ENCODE measurements at places on chromosomes 16 and 17.

DNA sequence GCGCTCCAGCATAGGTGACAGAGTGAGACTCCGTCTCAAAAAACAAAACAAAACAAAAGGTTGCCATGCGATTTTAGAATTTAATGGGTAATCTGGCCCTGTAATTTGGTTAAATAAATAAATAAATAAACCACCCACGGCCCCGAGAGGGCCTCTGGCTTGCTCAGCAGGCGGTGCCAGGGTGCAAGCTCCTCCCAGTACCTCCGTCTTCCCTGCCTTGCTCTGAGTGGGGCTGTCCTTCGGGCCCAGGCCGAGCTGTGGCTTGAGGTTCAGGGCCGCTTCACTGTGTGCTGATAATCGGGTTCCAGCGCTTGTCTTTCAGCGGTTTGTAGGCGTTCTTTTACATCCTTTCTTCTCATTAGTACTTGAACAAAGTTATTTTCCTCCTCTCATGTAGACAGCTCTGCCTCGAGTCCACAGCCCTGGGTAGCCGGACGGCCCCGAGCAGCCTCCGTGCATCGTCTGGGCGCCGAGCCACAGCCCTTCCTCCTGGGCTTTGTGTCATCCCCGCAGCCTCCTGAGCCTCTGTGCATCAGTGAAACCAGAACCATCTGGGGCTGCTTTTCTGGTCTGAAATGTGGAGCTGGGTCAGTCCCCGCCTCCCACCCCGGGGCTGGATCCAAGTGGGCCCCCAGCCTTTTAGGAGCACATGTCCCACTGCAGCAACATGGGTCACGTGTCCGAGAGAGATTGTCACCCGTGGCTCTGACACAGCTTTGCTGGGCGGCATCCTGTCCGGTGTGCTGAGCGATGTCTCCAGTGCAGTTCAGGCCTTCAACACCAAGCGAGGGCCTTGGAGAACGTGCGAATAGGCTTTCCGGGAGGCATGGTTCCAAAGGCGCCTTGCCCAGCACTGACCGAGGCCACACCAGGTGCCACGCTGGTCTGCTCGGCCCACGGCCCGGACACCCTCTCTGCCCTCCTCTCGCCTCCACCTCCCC, 157.4 kb upstream of the CHMP6 start:
- no peak for DNase-seq

DNA sequence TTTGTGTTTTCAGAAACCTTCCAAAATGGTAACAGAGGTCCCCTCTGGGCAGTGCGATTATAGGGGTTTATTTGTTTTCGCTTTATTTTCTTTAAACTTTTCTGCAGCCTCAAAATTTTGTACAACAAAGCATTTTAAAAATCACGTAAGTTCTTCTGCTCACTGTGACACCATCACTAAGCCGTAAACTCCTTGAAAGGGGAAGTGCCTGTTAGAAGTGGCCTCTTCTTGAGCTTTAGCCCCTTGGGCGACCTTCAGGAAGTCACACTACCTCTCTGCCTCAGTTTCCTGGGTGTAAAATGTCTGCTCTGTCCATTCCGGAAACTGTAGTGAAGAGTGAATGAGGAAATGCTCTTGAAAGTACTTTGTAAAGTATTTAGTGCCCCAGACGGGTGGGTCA, 26.6 kb downstream of the ARHGAP27 start:
- DNase-seq, result no peak

DNA sequence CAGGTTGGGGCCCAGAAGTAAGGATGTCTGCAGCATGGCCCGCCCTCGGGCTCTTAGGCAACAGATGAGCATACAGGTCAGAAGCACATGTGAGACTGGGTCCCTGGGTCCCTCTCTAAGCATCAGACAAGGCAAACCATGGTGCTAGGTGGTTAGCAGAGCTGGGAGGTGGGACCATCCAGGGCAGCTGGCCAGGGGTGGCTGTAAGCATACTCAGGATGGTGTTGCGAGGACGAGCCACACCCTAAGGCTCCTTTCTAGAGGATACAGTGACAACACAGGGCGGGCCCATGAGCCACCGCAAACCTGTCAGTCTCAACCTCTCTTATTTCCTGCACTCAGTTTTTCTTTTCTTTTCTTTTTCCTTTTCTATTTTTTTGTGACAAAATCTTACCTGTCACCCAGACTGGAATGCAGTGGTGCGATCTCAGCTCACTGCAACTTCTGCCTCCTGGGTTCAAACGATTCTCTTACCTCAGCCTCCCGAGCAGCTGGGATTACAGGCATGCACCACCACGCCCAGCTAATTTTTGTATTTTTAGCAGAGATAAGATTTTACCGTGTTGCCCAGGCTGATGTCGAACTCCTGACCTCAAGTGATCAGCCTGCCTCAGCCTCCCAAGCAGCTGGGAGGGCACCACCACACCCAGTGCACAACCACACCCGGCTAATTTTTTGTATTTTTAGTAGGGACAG, 3.6 kb downstream of the FA2H start:
- DNase-seq, result no peak

DNA sequence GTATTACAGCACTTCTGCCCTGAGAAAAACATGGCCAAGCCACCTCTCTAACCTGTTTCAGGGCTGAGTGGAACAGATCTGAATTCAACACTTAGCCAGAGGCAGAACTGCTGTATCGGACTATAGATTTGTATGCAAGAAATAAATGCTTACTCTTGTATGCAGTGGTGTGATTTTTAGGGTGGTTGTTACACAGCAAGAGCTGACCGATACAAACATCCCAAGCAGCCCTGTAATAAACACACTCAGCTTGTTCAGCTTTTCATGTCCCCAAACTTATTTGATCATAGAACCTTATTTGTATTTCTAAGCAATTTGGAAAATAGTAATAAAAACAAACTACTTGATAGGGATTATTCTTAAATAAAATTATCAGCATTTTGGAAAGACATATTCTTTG, 84.9 kb upstream of the RPH3AL start:
- no peak for DNase-seq

DNA sequence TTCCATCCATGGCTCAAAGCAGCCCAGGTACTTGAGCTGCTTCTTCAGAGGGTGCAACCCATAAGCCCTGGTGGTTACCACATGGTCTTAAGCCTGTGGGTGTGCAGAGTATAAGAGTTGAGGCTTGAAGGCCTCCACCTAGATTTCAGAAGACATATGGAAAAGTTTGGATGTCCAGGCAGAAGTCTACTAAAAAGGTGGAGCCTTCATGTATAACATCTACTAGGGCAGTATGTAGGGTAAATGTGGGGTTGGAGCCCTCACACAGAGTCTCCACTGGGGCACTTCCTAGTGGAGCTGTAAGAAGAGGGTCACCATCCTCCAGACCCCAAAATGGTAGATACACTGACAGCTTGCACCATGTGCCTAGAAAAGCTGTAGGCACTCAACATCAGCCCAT, 120.9 kb downstream of the HS3ST3A1 start:
- no peak for DNase-seq

GRCh38 chr17:80151333-80151732, 4.4 kb upstream of the EIF4A3 start:
- DNase-seq, result no peak

DNA sequence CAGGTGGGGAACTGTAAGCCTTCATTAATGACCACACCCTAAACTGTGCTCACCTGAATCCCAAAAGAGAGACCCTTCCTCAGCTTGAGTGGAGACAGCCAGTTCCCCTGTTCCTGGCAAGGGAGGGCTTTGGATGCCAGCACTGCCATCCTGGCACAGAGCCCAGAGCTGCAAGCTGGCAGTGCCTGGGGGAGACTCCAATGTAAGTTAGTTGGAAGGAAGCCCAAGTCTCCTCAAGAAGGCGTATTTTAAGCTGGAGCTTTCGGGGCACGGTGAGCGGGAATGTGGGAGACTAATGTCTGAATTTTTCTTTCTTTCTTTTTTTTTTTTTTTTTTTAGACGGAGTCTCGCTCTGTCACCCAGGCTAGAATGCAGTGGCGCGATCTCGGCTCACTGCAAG, 4.7 kb downstream of the CDC42EP4 start:
- DNase-seq, result no peak

GRCh38 chr17:48308581-48308980, 121.4 kb downstream of the SKAP1 start:
- no peak for DNase-seq

DNA sequence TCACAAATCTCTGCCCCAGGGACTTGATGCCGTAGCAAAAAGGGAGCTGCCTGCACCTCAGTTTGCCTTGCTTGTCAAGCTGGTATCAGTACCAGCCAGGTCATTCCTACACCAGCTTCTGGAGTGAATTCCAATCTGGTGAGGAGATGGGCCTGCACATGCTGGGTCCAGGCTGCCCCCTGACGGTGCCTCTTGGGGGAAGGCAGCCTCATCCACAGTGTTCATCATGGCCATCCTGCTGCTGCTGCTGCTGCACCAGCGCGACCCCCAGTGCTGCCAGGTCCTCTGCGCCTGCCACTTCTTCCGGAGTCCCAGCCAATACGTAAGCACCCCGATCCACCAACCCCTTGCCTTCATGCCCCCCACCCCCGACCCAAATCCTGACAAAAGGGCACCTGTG, 8.3 kb downstream of the MRPL27 start:
- DNase-seq, result no peak

DNA sequence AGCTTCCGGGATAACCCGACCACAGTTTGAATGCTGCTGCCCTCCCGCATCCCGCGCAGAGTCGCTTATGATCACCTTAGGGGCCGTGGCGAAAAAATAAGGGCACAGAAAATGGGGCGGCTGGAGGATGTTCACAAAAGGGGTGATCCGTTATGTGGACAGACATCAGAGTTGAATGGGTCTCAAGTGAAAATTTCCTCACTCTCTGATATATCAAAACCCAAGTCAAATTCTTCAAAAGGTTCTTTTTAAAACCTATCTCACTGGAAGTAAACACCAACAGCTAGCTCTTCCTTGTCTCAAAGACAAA, 400 bp upstream of the CEP112 start:
- no peak for DNase-seq

GRCh38 chr16:85133290-85133599, 21.0 kb upstream of the CIBAR2 start:
- DNase-seq, result no peak

GRCh38 chr17:79080349-79080748, 5.7 kb downstream of the ENGASE start:
- no peak for DNase-seq

- DNase-seq, result no peak
These were observed 159.1 kb downstream of the HS3ST3B1 start for GRCh38 chr17:14459955-14460354.

DNA sequence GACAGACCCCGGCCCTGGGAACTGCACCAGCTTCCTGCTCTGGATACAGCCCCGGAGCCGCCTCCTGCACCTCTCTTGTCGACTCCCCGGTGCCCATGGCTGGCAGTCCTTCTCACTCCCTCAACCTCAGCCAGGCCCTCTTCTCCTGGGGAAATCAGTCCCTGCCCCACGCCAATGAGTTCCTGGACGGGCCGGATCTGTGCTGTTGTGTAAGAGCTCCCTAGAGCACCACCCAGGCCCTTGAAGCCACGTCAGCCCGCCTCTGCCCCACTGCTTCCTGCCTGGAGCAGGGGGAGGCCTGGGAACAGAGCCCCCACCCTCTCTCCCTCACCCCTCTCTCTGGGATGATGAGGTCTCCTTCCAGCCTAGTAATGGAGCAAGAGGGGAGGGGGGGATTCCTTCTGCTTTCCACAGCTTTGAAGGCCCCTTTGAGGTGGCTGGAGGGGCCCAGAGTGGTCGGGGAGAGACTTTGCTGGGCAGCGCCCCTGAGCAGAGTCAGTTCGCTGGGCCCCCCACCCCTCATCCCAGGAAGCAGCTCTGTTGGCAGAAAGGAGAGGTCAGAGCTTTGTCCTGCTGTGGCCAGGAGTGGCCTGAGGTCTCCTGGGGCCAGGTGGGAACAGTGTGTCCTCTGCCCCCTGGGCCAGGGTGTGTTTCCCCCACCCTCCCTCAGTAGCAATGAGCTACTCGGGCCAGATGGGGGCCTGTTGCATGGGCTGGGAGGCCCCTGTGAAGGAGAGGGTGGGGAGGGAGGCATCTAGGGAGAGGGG, 3.8 kb downstream of the PRR29 start:
- no peak for DNase-seq

DNA sequence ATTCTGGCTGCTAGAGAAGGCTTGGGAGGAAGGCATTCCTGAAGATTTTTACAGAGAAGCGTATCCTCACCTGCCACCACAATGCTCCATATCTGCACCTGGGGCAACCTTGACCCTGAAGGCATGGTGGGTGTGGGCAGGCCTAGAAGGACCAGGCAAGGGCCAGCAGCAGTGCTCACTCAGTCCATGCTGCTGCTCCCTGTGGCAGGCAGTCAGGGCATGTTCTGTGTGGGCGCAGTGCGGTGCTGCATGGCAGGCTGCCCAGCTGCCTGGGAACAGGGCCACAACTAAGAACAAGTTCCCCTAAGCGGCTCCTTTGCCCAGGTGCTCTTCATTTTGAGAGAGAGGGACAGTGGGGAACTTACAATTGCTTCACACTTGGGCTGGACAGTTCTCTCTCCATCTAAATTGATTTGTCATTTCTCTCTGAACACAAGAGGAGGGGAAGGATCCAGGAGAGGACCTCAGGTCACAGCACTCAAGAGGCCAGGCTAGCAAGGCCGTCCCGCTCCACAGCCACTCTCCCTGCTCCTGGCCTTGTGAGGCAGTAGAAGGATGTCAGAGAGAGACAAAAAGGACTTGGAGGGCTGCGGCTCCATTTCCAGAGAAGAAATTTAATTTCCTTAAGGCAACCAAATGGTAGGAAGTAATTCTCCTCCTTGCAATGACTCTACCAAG, 158.8 kb downstream of the AATF start:
- no peak for DNase-seq

GRCh38 chr16:50169555-50170096, 16.5 kb downstream of the TENT4B start:
- no peak for DNase-seq

DNA sequence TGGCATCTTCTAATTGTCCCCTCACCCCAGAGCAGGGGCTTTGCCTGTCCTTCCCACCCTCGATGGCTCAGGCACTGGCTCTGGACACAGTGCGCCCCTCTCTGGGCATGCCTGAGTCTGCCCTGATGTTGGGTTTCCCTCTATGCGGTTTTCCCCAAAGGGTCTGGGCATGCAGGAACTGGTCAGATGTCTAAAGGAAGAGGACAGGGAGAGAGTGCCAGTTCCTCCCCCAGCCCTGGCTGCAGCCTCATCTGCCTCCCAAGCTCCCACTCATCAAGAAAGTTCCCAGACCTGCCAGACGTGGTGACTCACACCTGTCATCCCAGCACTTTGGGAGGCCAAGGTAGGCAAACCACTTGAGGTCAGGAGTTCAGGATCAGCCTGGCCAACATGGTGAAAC, 41.3 kb upstream of the PABPN1L start:
- no peak for DNase-seq

- no peak for DNase-seq
These were observed 44.8 kb downstream of the BEAN1 start for GRCh38 chr16:66471716-66472393.

DNA sequence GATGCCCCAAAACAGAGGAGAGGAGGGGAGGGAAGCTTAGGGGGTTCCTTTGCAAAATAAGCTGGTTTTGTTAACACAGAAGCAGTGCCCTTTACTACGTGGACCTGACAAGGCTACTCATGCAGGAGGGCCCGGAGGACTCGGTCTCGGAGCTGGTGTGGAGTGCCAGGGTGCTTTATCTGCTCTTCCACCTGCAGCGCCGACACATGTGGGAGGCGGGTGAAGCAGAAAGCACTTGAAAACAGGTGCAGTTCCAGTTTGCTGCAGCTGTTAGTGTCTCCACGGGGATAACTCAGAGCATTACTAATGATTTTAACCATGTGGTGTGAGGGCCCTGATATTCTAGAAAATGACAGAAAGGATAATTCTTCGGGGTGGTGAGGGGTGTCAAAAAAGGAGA, 35.0 kb upstream of the MNT start:
- DNase-seq, result no peak

All from T-helper 2 cell (primary cell).